GF-D8 (cell line): ENCODE measurements at places on chromosomes 1 and 21.

DNA sequence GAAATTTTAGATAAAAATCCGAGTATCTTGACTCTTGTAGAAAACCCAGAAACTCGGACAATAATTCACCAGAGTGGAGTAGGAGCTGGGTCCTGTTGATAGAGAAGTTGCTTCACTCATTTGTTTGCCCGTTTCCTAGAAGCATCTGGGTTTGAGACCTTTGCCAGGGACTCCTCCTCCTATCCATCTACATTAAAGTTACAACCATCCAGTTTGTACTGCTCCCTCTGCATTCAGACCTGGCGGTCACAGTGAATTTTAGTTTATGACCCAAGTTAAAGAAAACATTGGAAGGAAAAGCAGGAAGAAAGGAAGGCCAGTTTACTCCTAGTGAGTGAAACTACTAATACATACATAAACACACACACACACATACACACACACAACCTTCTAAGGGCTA is 64.6 kb downstream of the CLDN17 start:
- DNase-seq, result no peak

GRCh38 chr1:3314491-3315381 is 139.7 kb upstream of the ARHGEF16 start:
- no peak for DNase-seq

- DNase-seq, result no peak
These were observed 17.7 kb downstream of the FAAH start for GRCh38 chr1:46411601-46412341.

DNA sequence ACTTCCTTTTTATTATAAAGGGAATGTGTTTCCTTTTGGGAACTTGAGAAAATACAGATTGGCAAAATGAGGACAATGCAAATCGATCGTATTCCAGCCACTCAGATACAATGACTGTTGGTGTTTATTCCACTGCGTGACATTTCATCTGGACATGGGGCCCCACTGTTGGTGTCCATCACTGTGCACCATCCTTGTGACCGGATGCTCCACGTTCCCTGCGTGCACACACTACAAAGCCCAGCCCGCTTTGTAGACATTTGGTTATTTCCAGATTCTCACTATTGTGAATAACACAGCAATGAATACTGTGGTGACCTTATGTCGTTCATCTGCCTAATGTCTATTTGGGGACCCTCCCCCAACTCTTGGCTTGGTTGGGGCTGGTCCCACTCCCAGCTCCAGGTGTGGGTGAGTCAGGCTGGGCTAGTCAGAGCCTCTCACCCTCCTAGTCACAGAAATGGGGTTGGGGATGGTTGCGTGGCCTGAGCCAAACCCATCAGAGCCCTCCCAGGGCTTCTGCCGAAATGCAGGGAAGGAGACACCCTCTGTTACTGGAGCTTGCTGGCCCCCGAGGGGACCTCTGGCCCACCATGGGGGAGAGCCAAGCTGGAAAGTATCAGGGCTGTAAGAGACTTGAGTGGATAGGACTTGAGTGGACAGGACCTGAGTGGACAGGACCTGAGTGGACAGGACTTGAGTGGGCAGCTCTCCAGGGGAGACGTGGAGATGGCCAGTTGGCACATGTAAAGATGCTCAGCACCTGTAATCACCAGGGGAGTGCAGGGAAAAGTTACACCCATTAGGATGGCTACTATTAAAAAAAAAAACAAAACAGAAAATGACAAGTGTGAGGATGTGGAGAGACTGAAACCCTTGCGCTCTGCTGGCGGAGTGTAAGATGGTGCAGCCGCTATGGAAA is 57.1 kb upstream of the ADARB1 start:
- DNase-seq, result no peak

- DNase-seq, result no peak
These were observed 1.5 kb downstream of the SPATA6 start for GRCh38 chr1:48470481-48470855.

- DNase-seq, result no peak
These were observed at the start of gene OLFM3 for GRCh38 chr1:101996825-101997465. Gene OLFM3 (minus strand): TSS chr1:101996926.
